ENCODE measurements at places on chromosomes 1 and 21. TPM values are rescaled to one million over a fixed set of nuclear protein-coding genes. Genes with fewer than 3 reads are reported as not detected.

The B3GALT2 gene
- total RNA-seq = 0.30 TPM

The COL6A1 gene
- total RNA-seq = 2.2 TPM

The SPRR3 gene
- total RNA-seq = not detected

The DPM3 gene
- 28.1 TPM for total RNA-seq

DNA sequence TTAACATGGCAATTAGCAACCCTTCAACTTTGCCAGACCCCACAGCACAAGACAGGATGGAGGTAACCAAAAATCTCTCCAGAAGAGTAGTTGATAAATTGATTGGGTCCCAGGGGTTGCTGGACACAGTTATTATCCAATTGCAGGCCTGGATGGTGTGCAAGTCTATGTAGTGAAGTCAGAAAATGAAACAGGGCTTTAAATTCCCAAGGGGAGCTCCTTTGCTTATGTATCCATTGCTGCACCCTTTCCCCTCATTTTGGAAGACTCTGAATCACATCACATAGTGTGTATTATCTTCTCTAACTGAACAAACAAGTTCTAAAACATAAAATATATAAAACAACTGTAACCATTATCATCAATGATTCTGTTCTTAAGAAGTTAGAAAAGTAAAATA is 550.2 kb downstream of the LMO4 start:
- no peaks in the 10 kb centered on the region for H3K27me3 ChIP-seq
- H3K4me1 ChIP-seq = no peaks in the 10 kb centered on the region
- H3K4me3 ChIP-seq = no peak overlapping the region
- H3K36me3 ChIP-seq = no peaks in the 10 kb centered on the region
- no peak for DNase-seq
- H3K27ac ChIP-seq = no peak overlapping the region

DNA sequence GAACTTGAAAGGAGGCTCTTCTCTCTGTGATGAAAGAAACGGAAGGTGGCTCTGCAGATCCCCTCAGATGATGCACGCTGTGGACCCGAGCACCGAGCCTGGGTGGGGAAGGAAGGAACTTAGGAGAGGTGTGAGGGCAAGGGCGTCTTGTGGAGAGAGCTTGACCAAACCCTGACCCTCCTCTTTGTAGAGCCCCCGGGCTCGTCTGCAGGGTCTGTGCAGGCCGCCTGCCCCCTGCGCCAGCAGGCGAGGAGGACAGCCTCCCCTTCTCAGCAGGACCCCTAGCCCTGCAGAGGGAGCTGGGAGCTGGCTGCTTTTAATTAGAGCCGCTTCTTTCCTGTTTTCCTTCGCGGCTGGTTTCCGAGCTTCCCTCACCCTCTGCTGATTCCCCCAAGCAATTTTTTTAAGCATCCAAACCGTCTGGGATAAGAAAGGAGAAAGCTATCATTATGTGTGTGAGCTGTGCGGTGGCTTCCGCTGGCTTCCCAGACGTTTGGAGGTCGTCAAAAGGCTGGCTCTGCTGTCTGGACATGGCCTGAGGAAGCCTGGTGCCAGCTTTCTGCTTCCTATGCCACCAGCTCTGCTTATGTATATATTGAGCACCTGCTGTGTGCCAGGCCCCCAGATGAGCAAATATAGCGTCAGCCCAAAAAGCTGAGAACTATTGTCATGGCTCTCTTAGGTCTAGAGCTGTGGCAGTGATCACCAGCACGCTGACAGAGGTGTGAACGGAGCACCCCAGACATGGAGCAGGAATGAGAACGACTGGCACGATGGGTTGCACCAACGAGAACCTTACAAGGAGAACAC is 160.2 kb upstream of the IRF2BP2 start:
- no peak overlapping the region for H3K27ac ChIP-seq
- no peaks in the 10 kb centered on the region for H3K27me3 ChIP-seq
- no peaks in the 10 kb centered on the region for H3K36me3 ChIP-seq

GRCh38 chr1:226424221-226425003 is 16.5 kb upstream of the PARP1 start:
- peaks cover 14% of the 10 kb centered on the region for H3K4me1 ChIP-seq
- H3K27me3 ChIP-seq = peaks cover 4% of the 10 kb centered on the region
- no peak overlapping the region for H3K27ac ChIP-seq
- peak overlapping the region; percentile 9 for H3K4me3 ChIP-seq

GRCh38 chr1:208047476-208047934 is 136.6 kb upstream of the CD34 start:
- DNase-seq = no peak
- no peak overlapping the region for H3K4me3 ChIP-seq
- no peaks in the 10 kb centered on the region for H3K4me1 ChIP-seq
- H3K36me3 ChIP-seq = no peaks in the 10 kb centered on the region

DNA sequence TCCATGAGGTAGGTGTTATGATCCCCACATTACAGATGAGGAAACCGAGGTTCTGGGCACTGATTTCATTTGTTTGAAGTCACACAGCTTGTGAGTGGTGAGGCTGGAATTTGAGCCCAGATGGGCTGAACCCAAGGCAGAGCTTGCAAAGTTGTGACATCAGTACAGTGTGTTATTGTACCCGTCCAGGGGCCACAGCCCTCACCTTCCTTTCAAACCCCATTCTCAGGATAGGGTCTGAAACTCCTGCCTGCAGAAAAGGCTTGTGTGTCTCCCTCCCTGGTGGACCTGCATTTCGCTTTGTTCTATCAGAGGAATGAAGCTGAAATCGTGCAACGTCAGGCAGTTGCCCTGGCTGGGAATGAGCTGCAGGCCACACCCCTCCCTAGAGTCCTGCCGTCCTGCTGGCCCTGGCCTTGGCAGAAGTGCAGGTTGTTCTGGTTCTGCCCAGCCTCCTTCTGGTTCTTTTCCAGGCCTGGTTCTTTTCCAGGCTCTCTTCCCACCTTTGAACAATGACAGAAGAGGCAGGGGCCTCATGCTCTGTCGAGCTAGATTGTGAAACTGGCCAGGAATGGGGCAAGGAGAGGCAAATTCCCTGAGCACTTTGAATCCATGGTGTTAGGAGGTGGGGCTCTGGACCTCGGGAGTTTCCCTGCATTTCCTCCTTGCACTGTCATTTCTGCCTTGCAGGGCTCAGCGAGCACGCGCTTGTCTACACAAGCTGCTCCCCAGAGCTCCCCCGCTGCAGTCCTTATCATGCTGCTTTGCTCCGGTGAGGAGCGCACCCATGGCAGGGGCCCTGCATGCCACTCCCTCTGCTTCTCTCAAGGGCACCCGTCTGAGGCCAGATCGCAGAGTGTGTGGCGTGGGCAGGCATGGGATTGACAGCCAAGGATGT is 8.2 kb upstream of the MYOM3 start:
- no peak overlapping the region for H3K4me3 ChIP-seq
- peaks cover 3% of the 10 kb centered on the region for H3K27me3 ChIP-seq
- no peak for DNase-seq
- H3K27ac ChIP-seq = no peak overlapping the region
- no peaks in the 10 kb centered on the region for H3K36me3 ChIP-seq
- no peaks in the 10 kb centered on the region for H3K4me1 ChIP-seq

- no peak for DNase-seq
- H3K36me3 ChIP-seq = peaks cover 13% of the 10 kb centered on the region
- no peaks in the 10 kb centered on the region for H3K27me3 ChIP-seq
Observed at GRCh38 chr1:37850352-37850955, 8.9 kb downstream of the MTF1 start.

- DNase-seq = no peak
- no peak overlapping the region for H3K4me3 ChIP-seq
Observed at GRCh38 chr1:246647113-246647512, 77.1 kb upstream of the SCCPDH start.

DNA sequence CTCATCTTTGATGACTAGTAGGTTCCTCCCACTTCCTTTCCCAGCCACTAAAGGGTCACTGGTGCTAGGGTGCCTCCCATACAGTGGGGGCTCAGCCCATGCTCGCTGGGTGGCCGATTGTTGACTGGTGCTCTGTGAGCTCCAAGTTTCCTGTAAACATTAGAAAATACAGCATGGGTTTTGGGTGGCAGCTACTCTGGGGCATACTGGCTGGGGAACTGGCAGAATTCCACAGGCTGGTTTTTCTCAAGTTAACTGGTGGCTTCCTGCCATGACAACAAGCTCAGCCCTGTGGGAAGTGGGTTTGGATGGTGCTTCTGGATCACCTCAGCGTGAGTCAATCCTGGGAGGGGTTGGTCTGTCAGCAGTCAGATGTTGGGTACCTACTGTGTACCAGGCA is 28.7 kb upstream of the CRNN start:
- no peaks in the 10 kb centered on the region for H3K36me3 ChIP-seq
- peaks cover 8% of the 10 kb centered on the region for H3K27me3 ChIP-seq
- no peak for DNase-seq
- no peak overlapping the region for H3K27ac ChIP-seq
- H3K4me3 ChIP-seq = no peak overlapping the region
- H3K4me1 ChIP-seq = peaks cover 2% of the 10 kb centered on the region

DNA sequence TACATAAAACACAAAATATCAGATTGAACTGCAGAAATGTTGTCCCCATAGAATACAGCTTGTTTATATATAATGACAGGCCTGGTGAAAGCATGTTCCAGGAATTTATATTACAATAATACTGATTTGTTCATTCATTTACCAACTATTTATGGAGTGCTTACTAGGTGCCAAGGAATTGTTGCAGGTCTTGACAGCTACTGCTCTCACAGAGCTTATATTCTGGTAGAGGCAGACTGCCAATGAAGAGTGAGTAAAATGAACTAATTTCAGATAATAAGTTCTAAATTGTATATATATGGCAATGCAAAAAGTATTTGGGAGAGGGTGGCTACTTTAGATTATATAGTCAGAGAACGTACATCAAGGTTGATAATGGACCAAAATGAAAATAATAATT is 152.0 kb downstream of the COQ8A start:
- H3K27ac ChIP-seq = no peak overlapping the region
- peaks cover under 1% of the 10 kb centered on the region for H3K27me3 ChIP-seq
- DNase-seq = no peak

- no peaks in the 10 kb centered on the region for H3K36me3 ChIP-seq
- no peaks in the 10 kb centered on the region for H3K27me3 ChIP-seq
- no peak overlapping the region for H3K4me3 ChIP-seq
- no peaks in the 10 kb centered on the region for H3K4me1 ChIP-seq
- no peak for DNase-seq
- H3K27ac ChIP-seq = no peak overlapping the region
Observed at GRCh38 chr1:239478069-239478468, 91.7 kb downstream of the CHRM3 start.

DNA sequence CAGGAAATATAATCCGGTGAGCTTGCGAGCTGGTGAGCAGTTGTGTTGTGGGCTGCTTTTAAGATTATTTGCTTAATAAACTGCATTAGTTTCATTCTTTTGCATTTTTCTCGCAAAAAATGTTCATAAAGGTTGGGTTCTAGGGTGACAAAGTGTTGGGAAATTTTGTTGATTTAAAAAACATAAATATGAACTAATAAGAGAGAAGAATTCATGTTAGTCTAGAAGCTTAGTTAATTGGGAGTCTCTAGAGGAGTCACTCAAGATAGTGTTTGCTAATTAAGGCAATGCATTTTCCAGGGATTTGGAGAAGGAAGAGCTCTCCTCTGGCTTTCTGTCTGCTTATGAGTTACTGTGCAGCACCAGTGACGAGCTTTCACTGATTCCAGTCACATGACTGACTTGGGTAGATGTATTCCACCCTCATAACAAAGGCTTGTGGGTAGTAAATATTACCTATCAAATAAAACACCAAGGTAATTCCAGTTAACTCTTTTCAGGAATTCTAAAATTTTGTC is 417.0 kb downstream of the PTBP2 start:
- H3K36me3 ChIP-seq = no peaks in the 10 kb centered on the region
- H3K4me3 ChIP-seq = peak overlapping the region; percentile 11
- DNase-seq = no peak
- peaks cover 3% of the 10 kb centered on the region for H3K4me1 ChIP-seq
- no peaks in the 10 kb centered on the region for H3K27me3 ChIP-seq
- H3K27ac ChIP-seq = no peak overlapping the region

GRCh38 chr1:211701733-211702132 is 26.3 kb upstream of the NEK2 start:
- H3K4me1 ChIP-seq = peaks cover 8% of the 10 kb centered on the region
- no peak overlapping the region for H3K27ac ChIP-seq
- DNase-seq = no peak
- no peak overlapping the region for H3K4me3 ChIP-seq

GRCh38 chr1:40976952-40977690 is 2.4 kb upstream of the CTPS1 start:
- no peaks in the 10 kb centered on the region for H3K36me3 ChIP-seq
- H3K27me3 ChIP-seq = no peaks in the 10 kb centered on the region
- H3K4me1 ChIP-seq = peaks cover 23% of the 10 kb centered on the region
- no peak overlapping the region for H3K4me3 ChIP-seq
- H3K27ac ChIP-seq = no peak overlapping the region
- no peak for DNase-seq

- no peak for DNase-seq
- no peaks in the 10 kb centered on the region for H3K36me3 ChIP-seq
- H3K4me1 ChIP-seq = no peaks in the 10 kb centered on the region
- no peak overlapping the region for H3K27ac ChIP-seq
Observed at GRCh38 chr1:33392639-33393038, 38.3 kb downstream of the PHC2 start.

DNA sequence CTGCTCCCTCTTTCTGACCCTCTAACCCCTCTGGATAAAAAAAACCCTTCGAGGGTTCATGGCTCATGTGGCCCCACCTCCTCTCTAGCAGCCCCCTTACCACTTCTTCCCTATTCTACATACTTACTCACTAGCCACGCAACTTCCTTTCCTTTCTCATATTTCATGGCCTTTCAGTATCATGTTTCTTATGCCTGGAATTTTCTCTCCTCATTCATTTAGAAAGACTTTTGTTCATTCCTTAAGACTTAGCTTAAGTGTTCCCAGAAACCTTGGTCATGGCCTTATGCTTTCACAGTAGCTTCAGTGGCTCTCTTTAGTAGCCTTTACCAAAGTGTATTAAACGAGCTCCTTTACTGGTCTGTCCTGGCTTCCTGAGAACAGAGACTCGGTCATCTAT is 6.1 kb downstream of the ACP6 start:
- H3K27ac ChIP-seq = no peak overlapping the region
- no peak for DNase-seq
- H3K4me1 ChIP-seq = peaks cover 5% of the 10 kb centered on the region
- no peak overlapping the region for H3K4me3 ChIP-seq
- no peaks in the 10 kb centered on the region for H3K36me3 ChIP-seq
- no peaks in the 10 kb centered on the region for H3K27me3 ChIP-seq

DNA sequence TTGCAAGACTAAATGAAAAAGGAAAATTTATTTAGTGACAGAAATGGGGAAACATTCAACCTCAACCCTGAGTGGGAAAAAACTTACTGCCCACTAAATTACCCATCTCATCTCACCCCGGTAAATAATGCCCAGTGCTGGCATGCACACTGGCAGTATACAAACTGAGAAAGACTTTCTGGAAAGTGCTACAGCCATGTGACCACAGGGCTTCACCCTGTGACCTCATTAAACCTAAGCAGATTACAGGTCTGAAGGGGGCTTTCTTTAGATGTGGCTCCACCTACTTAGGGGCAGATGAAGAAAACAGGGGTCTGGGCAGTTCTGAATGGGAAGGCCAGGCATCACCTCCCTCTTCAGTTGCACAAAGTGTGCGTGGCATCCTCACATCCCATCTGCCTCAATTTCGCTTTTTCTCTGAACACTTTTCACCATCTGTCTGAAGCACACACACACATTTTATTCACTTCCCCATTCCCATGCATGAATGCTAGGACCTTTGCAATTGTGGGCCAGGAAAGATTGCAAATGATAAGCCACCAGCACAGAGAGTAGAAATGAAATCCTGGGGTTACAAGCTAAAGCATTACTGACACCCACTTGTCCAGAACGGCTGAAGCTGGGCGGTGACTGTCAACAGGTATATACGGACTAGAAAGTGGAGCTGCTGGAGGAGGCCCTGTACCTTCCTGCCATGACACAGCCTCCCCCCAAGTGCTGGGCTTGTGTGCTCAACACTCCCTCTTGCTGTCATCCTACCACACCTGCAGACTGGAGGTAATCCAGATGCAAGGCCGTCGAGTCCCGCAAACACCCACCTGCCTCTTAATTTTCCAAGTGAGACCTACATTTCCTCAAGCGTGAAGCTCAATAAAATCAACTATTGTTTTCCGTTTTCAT is 2.7 kb downstream of the NADK start:
- no peak overlapping the region for H3K27ac ChIP-seq
- no peaks in the 10 kb centered on the region for H3K27me3 ChIP-seq
- peaks cover 7% of the 10 kb centered on the region for H3K36me3 ChIP-seq
- DNase-seq = no peak

All from CD4-positive, CD25-positive, alpha-beta regulatory T cell (primary cell).